ENCODE measurements at places on chromosomes 11 and 22. TPM values are rescaled to one million over a fixed set of nuclear protein-coding genes. Genes with fewer than 3 reads are reported as not detected.

The ADM2 gene
- 4.1 TPM for total RNA-seq

- no peak for DNase-seq
Measured at GRCh38 chr11:1674173-1675131, 22.5 kb upstream of the KRTAP5-6 start.

DNA sequence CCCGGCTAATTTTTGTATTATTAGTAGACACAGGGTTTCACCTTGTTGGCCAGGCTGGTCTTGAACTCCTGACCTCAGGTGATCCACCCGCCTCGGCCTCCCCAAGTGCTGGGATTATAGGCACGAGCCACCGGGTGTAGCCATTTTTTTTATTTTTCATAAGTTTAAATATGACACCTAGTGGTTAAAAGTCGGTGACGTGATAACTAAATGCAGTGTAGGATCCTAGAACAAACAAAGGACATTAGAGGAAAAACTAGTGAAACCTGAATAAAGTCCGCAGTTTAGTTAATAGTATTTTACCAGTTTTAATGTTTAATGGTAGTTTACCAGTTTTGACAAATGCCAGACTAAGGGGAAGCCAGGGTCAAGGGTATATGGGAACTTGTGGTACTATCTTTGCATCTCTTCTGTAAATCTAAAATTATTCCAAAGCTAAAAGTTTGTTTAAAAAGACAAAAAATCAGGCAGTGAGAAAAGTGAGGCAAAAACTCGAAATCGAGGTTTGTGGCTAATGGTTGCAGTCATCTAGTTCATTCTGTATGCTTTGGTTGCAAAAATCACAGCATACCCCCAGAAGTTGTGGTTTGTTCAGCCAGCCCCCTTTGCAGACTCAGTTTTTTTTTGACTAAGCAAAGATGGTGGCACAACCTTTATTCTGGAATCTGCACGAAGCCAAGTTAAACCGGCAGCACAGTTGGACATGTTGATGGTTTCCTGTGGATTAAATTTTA, 29.6 kb downstream of the TOM1 start:
- DNase-seq: no peak

DNA sequence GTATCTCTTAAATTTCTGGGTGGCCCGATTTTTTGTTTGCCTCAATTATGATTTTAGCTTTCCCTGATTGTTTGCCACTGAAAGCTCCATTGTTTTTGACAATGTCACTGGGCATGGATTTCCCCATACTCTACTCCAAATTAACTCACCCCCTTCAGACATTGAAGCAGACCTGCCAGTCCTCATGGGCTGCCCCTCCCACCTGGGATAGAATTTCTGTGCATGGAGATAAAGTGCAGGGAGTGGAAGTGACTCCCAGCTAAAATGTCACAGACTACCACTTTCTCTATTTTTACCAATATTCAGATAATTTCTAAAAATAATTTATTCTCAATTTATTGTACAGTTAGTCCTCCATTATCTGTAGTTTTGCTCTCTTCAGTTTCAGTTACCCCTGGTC, 79.1 kb upstream of the CLPB start:
- DNase-seq: no peak

The MAP6 gene
- total RNA-seq: 3.8 TPM

The VPREB1 gene
- not detected for total RNA-seq

The MS4A3 gene
- not detected for total RNA-seq

GRCh38 chr11:15291885-15292284, 177.2 kb downstream of the INSC start:
- no peak for DNase-seq

- no peak for DNase-seq
Measured at GRCh38 chr11:70660059-70660888, 261.9 kb downstream of the CTTN start.

- DNase-seq: no peak
Measured at GRCh38 chr11:45796461-45796861, 8.5 kb upstream of the SLC35C1 start.

- no peak for DNase-seq
Measured at GRCh38 chr11:18495703-18496102, 31.0 kb downstream of the TSG101 start.

GRCh38 chr11:6472934-6473333, 807 bp downstream of the TRIM3 start:
- no peak for DNase-seq

DNA sequence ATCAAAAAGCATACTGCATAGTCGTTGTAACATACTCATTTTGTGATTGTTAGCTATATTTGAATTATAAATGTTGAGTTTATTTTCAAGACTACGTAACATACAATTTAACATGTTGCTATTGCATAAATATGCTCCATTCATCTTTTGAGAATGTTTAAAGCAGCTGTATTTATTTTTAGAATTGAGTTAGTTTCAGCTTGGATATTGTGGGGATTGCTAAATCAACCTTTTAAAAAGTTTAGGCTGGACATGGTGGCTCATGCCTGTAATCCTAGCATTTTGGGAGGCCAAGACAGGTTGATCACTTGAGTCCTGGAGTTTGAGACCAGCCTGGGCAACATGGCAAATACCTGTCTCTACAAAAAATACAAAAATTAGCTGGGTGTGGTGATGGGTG, 288.1 kb downstream of the DYNC2H1 start:
- DNase-seq: no peak

- no peak for DNase-seq
Measured at GRCh38 chr22:23874871-23875270, 17.2 kb downstream of the SLC2A11 start.

DNA sequence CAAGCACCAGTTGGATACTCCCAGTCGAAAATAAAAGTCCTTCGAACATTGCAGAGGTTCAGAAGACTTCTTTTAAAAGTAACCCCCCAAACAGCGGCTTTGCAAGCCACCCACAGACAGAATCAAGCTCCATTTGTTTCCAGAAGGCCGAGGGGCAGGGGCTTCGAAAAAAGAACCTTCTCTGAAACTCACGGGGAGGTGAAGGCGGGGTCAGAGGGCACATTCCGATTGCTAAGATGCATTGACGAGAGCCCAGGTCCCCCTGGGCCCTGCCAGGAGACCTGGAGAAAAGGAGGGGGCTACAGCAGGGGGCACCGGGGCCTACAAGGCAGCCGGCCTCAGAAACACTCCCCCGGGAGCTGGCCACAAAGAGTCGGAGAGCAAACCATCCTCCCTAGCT, 306.8 kb downstream of the MN1 start:
- no peak for DNase-seq

The LRRC74B gene
- total RNA-seq: not detected

GRCh38 chr11:68338051-68338780, 25.8 kb downstream of the LRP5 start:
- DNase-seq: no peak

The MB gene
- not detected for total RNA-seq

The TREH gene
- total RNA-seq: 10.2 TPM

The OR4C46 gene
- total RNA-seq: not detected

The TXN2 gene
- 42.6 TPM for total RNA-seq

GRCh38 chr22:40401981-40402406, 31.6 kb downstream of the SGSM3 start:
- no peak for DNase-seq

DNA sequence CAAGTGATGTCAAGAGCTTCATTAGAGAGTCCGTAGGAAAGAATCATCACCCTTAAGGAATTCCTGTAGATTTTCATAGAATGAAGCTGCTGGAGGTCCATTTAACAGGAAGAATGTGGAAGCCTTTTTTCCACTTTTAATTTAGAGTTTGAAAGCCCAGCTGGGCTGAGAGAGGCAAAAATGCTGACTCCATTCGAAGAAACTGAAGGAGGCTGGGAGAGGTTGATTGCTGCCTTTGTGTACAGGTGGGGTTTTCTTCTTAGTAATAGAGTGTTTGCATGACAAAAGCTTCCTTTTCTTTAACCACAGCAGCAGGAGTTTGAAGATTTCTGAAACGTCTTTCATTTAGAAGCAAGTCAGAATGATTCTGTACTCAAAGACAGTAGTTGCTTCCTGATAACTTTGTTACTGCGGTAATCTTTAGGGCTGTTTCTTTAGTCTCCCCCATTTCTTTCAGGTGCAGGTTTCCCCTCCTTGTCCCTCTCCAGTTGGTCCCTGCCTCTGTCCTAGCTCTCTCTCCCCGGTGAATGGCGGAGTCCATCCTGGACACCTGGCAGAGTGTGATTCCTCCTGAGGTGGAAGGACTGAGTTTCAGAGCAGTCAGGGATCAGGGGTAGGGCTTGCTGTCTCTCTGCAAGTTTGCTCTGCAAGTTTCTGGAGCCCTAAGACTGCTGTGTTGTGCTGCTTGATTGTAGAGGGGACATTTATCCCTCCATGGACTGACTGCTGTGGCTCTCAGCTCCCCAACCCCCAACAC, 166.2 kb downstream of the LDLRAD3 start:
- DNase-seq: no peak

GRCh38 chr22:33056690-33057089, 1.5 kb downstream of the SYN3 start:
- no peak for DNase-seq

The TTC36 gene
- total RNA-seq: 4.9 TPM

The FDXACB1 gene
- 2.3 TPM for total RNA-seq

The LAYN gene
- total RNA-seq: 7.6 TPM

DNA sequence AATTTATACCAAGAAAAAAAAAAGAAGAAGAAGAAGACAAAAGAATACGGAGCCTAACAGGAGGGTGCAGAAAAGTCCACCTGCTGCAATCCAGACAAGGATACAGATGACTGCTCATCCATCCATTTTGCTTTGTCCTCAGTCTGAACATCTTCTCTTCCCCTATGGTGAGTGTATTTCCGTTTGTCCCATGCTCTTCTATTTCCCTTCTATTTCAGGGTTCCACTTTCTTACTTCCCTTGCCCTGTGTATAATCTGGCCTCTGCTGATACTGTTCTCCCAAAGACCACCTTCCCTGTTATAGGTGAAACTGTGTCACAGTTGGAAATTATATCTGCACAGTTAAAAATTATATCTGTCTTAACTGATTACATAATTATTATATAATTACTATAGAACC, 48.7 kb upstream of the USP47 start:
- no peak for DNase-seq

- DNase-seq: no peak
Measured at GRCh38 chr22:41000941-41001721, 50.0 kb downstream of the RBX1 start.

DNA sequence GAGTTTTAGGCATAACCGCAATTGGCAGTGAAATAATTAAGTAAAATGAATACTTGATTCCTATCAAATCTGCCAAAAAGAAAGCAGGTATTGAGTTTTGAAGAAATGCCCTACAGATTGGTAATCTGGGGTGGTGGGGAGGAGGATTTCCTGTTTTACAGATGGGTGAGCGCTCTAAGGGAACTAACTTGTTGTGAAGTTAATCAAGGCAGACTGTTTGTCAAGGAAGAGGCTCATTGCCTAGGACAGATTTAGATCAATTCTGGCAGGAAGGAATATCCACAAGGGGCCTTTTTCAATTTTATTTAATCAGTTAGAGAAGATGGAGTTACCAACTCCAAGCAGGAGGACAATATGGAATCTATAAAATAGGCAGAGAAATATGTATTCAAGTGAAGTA, 271.5 kb upstream of the CCDC90B start:
- no peak for DNase-seq

DNA sequence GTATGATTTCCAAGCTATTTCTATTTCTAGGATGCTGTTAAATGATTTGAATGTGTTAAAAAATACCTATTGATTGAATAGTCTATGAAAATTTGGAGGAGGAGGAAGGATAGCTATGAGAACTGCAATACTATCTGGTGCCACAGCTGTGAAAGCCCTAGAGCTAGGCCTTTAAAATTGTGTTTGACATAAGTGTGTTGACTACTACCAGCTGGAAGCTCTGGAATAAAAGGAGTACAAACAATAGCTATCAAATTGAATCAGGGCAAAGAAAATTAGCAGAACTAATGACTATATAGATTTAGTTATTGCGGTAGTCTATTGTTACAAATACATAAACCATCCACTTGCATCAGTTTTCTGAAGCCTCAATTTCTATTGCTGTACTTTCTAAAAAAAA, 124.8 kb upstream of the CNTN5 start:
- no peak for DNase-seq

GRCh38 chr22:33838644-33839043, 81.6 kb downstream of the LARGE1 start:
- no peak for DNase-seq

DNA sequence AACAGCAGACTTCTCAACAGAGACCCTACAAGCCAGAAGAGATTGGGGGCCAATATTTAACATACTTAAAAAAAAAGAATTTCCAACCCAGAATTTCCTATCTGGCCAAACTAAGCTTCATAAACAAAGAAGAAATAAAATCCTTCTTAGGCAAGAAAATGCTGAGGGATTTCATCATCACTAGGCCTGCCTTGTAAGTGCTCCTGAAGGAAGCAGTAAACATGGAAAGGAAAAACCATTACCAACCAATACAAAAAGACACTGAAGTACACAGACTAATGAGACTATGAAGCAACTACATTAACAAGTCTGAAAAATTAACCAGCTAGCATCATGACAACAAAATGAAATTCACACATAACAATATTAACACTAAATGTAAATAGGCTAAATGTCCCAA, 947.9 kb upstream of the CHORDC1 start:
- DNase-seq: no peak

DNA sequence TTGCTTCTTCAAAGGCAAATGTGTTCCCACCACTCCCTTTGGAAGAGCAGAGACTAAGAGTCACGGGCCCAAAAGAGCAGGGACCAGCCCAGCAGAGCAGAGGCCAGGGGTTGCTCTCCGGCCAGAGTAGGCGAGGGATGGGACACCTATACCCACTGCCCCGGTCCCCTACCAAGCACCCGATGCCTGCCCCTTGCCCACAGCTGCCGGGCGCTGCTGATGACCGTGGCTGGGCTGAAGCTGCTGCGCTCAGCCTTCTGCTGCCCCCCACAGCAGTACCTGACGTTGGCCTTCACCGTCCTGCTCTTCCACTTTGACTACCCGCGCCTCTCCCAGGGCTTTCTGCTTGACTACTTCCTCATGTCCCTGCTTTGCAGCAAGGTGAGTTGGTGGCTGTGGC, 10.7 kb upstream of the SIPA1 start:
- DNase-seq: no peak

GRCh38 chr22:20037419-20037818, 16.5 kb downstream of the TANGO2 start:
- no peak for DNase-seq

- no peak for DNase-seq
Measured at GRCh38 chr11:133029107-133029506, 503.2 kb downstream of the OPCML start.

All from hepatocyte (in vitro differentiated cells).